ENCODE measurements at places on chromosomes 16 and 17. TPM values are rescaled to one million over a fixed set of nuclear protein-coding genes. Genes with fewer than 3 reads are reported as not detected.

- H3K4me3 ChIP-seq, result no peak overlapping the region
- peaks cover 7% of the 10 kb centered on the region for H3K36me3 ChIP-seq
- peaks cover 8% of the 10 kb centered on the region for H3K27me3 ChIP-seq
- no peak overlapping the region for H3K27ac ChIP-seq
Observed at GRCh38 chr17:37062021-37062420, 113.3 kb downstream of the AATF start.

Gene ITGA3
- polyA plus RNA-seq, result 0.40 TPM

DNA sequence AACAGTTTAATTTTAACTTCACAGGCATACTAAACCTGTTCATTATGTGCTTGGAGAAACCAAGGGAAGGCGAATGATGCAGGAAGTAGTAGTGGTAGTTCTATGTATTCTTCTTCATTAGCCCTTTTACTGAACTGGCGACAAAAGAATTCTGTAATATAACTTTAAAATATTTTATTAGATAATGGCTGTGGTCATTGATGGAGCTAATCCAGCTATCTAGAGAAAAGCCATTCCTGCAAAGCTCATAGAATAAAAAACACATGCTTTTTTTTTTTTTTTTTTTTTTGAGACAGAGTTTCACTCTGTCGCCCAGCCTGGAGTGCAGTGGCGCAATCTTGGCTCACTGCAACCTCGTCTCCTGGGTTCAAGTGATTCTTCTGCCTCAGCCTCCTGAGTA is 23.5 kb downstream of the TANC2 start:
- H3K36me3 ChIP-seq, result no peaks in the 10 kb centered on the region
- H3K4me1 ChIP-seq, result peaks cover 19% of the 10 kb centered on the region
- DNase-seq, result no peak
- no peak overlapping the region for H3K4me3 ChIP-seq

- no peaks in the 10 kb centered on the region for H3K27me3 ChIP-seq
- peaks cover 22% of the 10 kb centered on the region for H3K4me1 ChIP-seq
- no peaks in the 10 kb centered on the region for H3K36me3 ChIP-seq
- no peak for DNase-seq
- no peak overlapping the region for H3K27ac ChIP-seq
Observed at GRCh38 chr16:85018529-85019236, 7.3 kb upstream of the ZDHHC7 start.

- peaks cover 17% of the 10 kb centered on the region for H3K36me3 ChIP-seq
- H3K27me3 ChIP-seq, result peaks cover 11% of the 10 kb centered on the region
- H3K4me3 ChIP-seq, result no peak overlapping the region
- no peak for DNase-seq
- no peak overlapping the region for H3K27ac ChIP-seq
Observed at GRCh38 chr17:19327031-19327783, 35.3 kb downstream of the B9D1 start.
